ENCODE measurements at places on chromosomes 5 and 9.
A peak's percentile ranks its signal among the peaks of the same experiment; 100 is the strongest.

DNA sequence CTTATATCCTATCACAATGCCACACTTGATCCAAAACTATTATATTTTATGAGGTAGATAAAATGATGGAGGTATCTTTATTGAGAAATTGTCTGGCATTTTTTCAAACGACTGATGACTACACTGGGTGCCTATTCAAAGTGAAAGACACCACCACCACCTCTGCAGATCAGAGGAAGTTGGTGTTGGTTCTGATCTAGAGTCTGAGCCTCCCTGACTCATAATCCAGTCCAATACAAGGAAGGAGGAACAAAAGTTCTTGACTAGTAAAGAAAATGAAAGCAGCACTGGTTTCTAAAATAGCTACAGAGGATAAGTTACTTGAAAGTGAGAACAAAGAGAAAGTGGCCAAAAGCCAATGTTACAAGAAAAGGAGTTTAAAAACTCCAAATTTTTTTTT, 139.9 kb downstream of the RFX3 start:
- peak; percentile 32 for DNase-seq

- DNase-seq, result no peak
Observed at GRCh38 chr5:112967520-112968083, 9.0 kb upstream of the DCP2 start.

GRCh38 chr5:102715082-102715807, 39.9 kb upstream of the PAM start:
- no peak for DNase-seq

GRCh38 chr5:170277867-170278281, 19.7 kb downstream of the LCP2 start:
- DNase-seq, result no peak

GRCh38 chr5:91464886-91465646, 81.9 kb upstream of the ARRDC3 start:
- DNase-seq, result no peak

DNA sequence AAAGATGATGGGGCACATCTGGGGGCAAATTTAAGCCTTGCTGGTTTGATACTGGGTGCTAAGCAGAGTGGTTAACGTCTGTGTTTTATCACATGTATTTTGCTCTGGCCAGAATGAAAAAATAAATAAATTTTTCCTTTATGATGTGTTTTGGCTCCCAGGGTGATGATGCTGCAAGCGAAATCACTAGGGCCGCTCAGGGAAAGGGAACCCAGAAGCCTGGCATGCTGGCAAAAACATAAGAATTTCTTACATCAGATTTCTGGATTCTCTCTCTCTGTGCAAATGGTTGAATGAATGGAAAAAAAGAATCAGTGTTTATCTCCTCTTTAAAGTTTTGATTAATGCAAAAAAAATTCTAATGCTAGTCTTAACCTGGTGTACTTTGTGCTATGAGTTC, 1975.2 kb upstream of the C9orf72 start:
- DNase-seq, result no peak

DNA sequence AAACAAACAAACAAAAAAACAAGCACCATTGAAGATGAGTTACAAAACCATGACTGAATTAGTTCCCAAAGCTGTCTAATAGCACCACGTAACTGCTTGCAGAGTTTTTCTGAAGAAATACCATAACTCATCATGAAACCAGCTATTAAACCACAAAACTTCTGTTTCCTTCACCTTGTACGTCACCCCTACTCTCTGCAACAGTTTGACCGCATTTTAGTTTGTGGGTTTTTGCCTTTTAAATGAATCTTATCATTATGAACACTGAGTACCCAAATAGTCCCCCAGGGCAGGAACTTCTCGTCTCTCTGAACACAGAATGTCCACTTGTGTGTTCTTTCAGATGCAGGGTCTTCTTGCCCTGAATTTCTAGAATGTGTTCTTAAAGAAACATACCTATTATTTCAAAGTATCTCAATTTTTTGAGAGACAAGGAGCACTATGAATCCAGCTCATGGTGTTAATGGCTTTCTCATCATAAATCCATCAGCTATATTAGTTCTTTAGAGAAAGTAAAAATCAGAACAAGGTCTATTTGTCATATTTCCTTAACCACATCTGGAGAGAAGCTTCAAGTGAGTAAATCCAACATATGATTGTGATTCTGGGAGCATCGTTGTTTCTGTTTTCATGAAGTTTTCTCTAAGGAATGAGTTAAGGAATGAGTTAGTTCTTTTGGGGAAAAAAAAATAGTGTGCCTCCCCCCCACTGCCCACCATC, 210.6 kb downstream of the AUH start:
- DNase-seq, result peak; percentile 82

DNA sequence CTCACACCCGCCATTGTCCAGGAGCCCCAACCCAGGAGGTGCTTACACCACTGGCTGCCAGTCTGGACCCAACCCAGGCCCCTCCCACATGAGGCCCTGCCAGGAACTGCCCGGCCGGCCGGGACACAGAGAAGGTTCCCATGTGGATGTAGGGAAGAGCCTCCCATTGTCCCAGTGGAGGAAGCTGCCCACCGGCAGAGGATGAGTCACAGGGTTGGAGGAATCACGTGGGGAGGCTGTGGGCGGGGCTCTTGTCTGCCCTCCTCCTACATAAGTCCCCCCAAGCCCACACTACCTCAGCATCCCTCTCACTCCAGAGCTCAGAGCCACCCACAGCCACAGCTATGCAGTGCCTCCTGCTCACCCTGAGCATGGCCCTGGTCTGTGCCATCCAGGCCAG, 26.1 kb downstream of the PAEP start:
- no peak for DNase-seq

GRCh38 chr5:35247648-35248034, 17.4 kb upstream of the PRLR start:
- DNase-seq, result no peak

GRCh38 chr9:127954831-127955293, 17.2 kb upstream of the DPM2 start:
- no peak for DNase-seq

DNA sequence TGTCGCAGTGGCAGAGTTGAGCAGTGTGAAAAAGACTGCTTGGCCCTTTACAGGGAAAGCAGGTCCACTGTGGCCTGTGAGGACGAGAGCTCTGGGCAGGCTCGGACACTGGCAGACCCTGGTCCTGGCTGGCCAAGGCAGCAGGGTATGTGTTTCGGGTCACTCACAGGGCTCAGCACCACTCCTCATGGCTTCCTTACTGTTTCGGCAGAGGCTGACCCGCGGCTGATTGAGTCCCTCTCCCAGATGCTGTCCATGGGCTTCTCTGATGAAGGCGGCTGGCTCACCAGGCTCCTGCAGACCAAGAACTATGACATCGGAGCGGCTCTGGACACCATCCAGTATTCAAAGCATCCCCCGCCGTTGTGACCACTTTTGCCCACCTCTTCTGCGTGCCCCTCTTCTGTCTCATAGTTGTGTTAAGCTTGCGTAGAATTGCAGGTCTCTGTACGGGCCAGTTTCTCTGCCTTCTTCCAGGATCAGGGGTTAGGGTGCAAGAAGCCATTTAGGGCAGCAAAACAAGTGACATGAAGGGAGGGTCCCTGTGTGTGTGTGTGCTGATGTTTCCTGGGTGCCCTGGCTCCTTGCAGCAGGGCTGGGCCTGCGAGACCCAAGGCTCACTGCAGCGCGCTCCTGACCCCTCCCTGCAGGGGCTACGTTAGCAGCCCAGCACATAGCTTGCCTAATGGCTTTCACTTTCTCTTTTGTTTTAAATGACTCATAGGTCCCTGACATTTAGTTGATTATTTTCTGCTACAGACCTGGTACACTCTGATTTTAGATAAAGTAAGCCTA, 15.7 kb downstream of the SQSTM1 start:
- DNase-seq, result peak; percentile 58

DNA sequence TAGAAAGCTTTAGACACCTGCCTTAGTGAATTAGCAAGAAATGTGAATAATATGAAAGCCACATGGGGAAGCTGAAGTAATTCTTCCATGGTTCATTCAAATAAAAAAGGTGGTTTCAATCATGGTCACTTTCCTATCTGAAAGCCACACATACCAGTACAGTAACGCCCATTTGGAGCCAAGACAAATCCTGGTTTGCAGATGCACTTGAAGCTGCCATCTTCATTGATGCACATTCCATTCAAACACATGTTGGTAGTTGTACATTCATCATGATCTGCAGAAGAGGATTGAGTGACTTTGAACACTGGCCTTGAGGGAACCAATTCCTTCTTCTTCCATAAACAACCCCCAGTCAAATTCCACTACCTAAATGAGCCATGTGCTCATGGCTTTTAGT, 161.5 kb downstream of the FBN2 start:
- no peak for DNase-seq

DNA sequence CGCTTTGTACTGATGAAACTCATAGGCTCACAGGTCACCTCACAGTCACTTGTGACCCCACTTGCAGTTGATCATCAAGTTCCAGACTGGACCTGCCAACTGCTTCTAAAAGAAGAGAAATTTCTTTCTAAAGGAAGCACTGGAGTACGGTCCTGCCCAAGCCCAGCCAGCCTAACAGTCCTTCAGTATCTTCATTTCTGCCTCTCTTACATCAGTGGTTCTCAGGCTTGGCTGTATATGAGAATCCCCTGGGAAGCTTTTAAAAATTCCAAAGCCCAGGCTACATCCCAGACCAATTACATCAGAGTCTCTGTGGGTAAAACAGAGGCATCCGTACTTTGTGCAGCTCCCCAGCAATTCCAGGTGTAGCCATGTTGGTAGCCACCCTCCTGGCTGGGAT, 282.1 kb downstream of the NFIB start:
- DNase-seq, result no peak

DNA sequence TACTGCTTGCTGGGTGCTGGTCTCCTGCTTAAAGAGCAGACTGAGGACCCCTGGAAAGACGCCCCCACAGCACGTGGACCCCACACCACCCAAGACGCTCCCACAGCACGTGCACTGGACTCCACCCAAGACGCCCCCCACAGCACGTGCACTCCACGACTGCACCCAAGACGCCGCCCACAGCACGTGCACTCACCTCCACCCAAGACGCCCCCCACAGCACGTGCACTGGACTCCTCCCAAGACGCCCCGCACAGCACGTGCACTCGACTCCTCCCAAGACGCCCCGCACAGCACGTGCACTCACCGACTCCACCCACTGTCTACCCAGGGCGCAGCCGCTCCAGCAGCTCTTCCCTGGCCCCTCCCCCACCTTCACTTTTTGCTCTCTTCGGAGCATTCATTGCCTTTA, 50.5 kb downstream of the EHMT1 start:
- no peak for DNase-seq

DNA sequence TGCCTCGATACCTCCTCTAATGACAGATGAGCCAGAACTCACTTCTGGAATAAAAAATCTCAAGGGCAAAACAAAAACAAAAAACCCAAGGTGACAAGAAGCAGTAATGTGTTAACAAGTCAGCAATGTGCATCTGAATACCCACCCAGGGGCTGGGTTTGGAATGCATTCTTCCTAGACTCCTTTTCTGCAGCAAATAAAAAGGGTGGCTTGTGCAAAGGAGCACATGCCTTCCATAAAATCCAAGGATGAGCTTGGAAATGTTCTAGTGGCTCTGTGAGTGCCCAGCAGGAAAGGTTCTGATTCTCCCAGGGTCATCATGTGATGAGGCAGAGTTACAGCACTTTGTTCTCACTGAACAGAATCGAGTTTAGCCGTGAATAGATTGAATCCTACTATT, 599.9 kb downstream of the RAB3C start:
- no peak for DNase-seq

- peak; percentile 45 for DNase-seq
Observed at GRCh38 chr9:129889941-129890717, 54.9 kb downstream of the USP20 start.

GRCh38 chr9:108254236-108254635, 601.5 kb downstream of the ACTL7B start:
- no peak for DNase-seq

DNA sequence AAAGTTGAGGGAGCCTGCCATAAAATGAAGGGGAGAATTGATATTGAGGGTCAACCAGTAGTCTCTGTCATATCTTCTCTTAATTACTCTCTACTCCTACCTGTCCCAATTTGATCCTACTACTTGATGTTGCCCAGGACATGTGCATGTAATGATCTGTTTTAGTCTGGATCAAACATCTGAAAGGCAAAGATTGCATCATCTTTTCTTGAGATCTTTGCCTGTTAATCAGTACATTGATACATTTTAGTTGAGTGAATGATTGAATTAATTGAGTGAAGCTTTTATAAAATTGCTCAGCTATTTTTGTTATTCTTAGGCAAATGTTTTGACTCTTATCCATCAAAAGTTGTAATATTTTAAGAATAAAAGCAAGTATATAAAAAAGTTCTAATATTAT, 21.7 kb downstream of the ARHGEF28 start:
- DNase-seq, result no peak

DNA sequence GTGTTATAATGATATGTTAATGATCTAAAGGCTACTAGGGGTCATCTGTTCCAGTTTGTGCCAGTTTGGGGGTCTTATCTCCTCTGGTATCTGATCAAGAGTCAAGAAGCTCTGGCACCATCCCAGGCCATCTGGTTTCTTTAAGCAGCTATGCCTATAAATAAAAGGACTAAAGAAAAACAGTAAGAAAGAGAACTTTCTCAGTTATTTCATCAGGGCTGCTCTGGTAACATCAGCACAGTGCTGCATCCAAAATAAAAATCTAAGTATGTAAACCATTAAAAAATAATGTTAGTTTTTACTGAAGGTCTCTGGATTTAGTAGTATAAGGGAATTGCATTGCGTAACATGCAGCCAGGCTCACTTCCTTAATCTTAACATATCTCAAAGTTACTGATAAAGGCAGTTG, 185.0 kb downstream of the NR2F1-AS1 start:
- DNase-seq, result no peak

DNA sequence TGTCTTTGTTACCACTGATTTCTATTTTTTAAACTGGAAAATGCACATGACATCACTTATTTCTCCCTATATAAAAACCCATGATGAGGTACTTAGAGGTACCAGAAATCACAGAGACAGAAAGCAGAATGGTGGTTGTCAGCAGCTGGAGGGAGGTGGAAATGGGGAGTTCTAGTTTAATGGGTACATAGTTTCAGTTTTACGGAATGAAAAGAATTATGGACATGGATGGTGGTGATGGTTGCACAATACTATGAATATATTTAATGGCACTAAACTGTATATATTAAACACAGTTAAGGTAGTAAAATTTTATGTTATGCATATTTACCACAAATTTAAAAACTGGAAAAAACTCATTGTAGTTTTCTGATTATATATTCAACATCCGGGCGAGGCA, 50.5 kb upstream of the CPEB4 start:
- no peak for DNase-seq

DNA sequence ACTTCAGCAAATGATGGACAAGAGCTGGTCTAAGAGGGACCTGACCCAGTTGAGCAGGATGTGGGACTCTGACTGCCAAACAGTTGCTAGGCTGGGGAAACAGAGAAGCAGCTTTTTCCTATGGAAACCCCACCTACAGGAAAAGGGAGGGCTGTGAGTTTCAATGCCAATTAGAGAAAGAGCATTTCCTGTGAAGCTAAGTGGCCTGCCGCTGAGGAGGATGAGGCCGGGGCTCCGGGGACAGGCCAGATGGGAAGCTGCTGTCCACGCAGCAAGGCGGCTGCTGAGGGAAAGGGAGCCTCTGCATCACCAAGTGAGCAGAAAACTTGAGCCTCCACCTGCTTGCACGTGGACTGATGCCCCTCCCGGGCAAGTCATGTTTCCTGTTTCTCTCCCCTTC, at the start of gene PCDH12:
TSS of gene PCDH12 (minus strand) at position 90 of the 400 bp plus-strand sequence. CDS start 351 bp downstream, outside the sequence.
- peak; percentile 10 for DNase-seq

- no peak for DNase-seq
Observed at GRCh38 chr9:35835216-35835632, 6.2 kb downstream of the TMEM8B start.

Measured in GM10248 (cell line).